Activated T-helper 9 cell treated with anti-CD3 and anti-CD28 coated beads, Interleukin-2, amount 50 U/mL, for 16 hours (primary cell): ENCODE measurements at places on chromosomes 4 and X.

GRCh38 chr4:143386812-143387211, 50.1 kb downstream of the GAB1 start:
- DNase-seq = no peak

- peak; percentile 32 for DNase-seq
These were observed 190.7 kb downstream of the OR13H1 start for GRCh38 chrX:131734621-131735020.

DNA sequence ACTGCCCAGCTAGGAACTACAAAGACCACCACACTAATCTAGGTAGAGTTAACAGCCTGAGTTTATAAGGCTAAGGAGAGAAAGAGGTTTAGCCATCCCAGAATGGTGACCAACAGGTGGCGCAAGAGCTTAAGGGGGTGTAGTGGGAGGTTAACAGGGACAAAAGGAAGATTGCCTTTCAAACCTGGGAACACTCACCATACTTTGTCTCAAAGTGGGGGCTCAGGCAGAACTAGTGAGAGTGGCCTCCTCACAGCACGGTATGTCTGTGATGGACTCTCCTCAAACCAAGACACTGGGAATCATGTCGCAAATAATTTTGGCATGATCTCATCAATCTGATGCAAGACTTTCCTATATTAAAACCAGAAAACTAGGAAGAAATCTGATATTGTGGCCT, 23.4 kb downstream of the CCNI start:
- peak; percentile 27 for DNase-seq

- no peak for DNase-seq
These were observed 7.2 kb downstream of the ZFP42 start for GRCh38 chr4:188002751-188003150.

- no peak for DNase-seq
These were observed 1413.6 kb downstream of the PCDH7 start for GRCh38 chr4:32133734-32134133.

DNA sequence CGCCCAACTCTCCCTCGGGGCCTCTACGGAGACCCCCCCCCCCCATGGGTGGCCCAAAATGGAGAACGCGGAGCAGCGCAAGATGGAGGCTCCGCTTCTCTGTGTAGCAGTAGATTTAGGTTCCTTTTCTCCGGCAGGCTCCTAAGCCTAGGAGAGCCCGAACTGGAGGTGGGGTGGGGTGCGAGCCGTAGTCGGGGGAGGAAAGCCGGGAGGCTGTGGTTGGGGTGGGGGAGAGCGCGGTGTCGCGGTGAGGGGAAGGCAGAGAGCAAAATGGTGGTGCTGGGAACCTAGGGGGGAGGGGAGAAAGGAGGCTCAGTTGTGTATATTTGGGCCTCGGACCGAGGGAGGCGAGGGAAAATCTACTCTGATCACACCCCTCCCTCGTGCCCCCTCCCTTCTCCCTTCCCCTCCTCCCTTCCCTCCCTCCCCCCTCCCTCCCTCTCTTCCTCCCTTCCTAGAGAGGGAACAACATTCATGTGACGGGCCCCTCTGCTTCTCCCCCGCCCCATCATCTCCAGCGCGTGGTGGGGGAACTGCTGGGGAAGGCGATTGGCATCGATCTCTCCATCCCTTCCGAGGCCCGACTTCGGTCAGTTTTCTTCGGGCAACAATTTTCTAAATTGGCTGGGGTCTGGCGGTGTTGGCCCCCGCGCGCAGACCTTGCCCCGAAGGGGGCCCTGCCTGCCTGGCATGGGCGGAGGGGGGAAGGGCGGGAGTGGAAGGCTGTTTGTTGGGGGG, at the start of gene STAG2:
STAG2 (plus strand) TSS at position 439 of the 738 bp plus-strand sequence. CDS start 60,922 bp downstream, outside the sequence.
- peak; percentile 30 for DNase-seq

- no peak for DNase-seq
These were observed 323.1 kb downstream of the MAPK10 start for GRCh38 chr4:86036736-86037135.

- DNase-seq = no peak
These were observed 41.1 kb downstream of the AMMECR1 start for GRCh38 chrX:110276778-110277177.

GRCh38 chrX:20252381-20253231, 14.1 kb downstream of the RPS6KA3 start:
- DNase-seq = peak; percentile 59

GRCh38 chr4:26877961-26878360, 17.3 kb downstream of the STIM2 start:
- DNase-seq = no peak

- no peak for DNase-seq
These were observed 52.0 kb upstream of the GLRB start for GRCh38 chr4:157023941-157024340.

DNA sequence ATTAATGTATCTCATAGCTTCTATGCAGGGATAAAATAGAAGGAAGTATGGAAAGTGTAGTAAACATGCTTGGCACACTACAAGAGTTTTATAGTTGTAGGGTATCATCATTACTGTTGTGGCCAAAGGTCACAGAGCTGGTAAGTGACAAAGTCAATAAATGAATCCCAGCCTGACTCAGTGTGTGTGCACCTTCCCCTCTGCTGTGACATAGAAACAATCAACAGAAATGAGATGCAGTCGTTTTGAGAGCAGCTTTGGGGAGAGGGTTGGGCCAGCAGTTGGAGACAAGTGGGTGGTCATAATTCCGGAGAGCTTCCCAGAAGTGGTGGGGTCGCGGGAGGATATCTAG, 82.4 kb upstream of the RBPJ start:
- DNase-seq = no peak

DNA sequence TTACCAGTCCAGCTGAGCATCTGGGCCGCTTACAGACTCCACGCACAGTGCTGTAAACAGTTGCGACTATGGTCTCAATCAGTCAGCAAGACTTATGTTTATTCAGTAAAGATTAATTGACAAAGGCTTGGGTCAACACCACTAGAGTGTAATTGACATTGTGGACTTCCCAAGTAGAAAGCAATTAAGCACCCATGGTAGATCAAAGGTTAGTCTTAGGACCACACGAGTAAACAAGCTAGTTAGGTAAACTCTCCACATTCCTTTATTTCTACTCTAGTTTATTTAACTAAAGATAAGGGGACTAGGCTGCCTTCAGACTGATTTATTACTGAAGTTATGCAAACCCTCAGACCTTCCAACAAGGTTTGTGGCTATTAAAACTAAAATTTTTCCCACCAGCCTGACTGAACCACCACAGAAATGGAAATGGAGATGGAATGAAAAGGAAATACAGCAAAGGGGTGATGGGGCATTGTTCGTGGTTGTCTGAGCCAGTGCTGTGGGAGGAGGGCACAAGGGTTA, 44.2 kb downstream of the MTHFD2L start:
- no peak for DNase-seq

- no peak for DNase-seq
These were observed 139.8 kb upstream of the KIT start for GRCh38 chr4:54517781-54518444.

- DNase-seq = no peak
These were observed 100.9 kb upstream of the RADX start for GRCh38 chrX:106510713-106511403.

- no peak for DNase-seq
These were observed 670 bp downstream of the PAPSS1 start for GRCh38 chr4:107719207-107719921.

GRCh38 chr4:82248903-82249632, 124.7 kb downstream of the HNRNPD start:
- DNase-seq = no peak

- no peak for DNase-seq
These were observed 141.4 kb downstream of the ZIC3 start for GRCh38 chrX:137707348-137707747.

DNA sequence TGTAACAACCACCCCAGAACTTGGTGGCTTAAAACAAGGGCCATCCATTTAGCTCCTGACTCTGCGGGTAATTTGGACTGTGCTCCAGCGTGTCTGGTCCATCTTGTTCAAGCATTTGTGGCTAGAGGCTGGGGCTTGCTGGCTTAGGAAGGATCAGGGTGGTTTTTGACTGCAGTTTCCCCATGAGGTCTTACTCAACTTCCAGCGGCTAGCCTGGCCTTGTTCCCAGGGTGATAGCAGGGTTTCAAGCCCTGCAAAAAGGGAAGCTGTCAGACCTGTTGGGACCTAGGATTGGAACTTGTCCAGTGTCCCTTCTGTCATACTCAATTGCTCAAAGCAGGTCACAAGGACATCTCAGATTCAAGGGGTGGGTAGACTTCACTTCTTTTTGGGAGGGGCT, 205.9 kb downstream of the STIM2 start:
- DNase-seq = no peak

DNA sequence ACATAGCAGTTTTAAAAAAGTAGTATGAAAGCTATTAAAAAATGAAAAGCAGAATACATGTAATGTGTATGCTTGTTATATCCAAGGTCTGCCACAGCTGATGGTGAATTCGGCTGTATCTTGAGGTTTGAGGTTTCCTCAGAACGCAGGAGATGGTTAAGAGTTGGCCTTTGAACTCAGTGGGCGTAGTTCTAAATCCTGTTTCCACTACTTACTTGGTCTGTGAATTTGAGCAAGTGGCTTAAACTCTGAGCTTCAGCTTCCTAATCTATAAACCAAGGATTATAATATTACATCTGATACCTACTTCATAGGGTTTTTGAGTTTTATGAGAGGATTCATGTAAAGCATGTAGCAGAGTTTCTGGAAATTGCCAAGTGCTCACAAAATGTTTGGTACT, 125.2 kb downstream of the STIM2 start:
- DNase-seq = no peak

DNA sequence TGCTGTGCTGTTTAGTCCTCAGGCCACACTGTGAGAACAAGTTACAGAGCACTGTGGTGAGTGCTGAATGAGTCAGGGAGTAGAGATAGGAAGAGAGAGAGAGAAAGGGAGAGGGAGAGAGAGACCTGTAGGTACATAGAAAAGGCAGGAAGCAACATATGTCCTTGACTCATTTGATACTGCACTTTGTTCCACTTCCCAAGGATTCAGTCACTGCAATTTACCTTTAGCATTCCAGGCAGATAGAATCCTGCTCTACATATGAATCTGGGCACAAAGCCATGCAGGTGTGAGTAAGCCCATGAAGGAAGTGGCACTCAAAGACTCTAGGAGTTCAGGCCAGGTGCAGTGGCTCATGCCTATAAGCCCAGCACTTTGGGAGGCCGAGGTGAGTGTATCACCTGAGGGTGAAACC, 1.0 kb upstream of the DAPP1 start:
- no peak for DNase-seq

DNA sequence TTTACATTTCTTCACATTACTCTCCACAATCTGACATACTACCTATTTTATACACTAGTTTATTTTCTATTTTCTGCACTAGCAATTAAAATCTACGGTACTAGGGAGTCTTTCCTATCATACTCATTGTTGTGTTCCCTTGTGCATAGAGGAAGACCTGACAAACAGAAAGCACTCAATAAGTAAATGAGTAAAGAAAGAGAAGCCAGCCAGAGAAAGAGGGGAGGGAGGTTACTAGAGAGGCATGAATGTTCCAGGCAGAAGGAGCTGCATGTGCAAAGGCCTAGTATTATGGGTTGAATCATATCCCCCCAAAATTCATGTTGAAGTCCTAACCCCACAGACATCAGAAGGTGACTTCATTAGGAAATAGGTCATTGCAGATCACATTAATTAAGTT, 114.0 kb downstream of the ZAR1 start:
- DNase-seq = no peak

- no peak for DNase-seq
These were observed 140.7 kb downstream of the TMEM164 start for GRCh38 chrX:110143454-110144210.

DNA sequence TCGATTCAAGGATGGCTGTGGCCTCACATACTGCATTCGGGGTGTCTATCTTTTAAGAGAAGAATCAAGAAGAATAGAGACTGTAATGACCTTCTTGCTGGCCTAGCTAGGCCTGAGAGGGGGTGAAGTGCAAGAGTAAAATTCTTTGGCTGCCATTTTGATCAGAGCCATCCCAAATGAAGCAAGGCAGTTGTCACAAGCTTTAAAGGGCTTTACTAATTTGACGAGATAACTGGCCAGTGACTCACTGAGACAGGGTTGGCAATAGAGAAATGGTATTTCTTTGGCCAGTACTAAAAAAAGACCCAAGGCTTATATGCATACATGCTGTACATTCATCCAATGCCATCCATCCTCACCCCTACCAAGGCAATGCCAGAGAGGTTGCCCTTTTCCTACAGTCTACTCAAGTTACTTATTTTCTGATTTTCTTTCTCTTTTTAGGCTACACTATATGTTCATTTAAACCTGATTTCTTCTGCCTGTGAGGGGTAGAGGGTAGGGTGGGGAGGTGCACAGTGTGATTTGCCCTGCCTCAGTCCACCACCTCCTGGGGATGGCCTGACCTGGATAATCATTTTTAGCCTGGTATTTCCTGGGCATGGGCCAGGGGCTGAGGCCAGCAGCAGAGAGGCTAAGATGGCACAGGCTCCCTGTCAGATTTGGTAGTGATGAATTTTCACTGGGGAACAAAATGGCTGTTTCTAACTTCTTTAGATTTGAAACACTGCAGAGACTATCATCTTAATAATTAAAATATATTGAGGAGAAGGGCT, 32.2 kb downstream of the ATG4A start:
- no peak for DNase-seq

- no peak for DNase-seq
These were observed 498.4 kb downstream of the PDGFC start for GRCh38 chr4:156473151-156473550.

- DNase-seq = no peak
These were observed 982 bp downstream of the PDLIM5 start for GRCh38 chr4:94452476-94453371.

- no peak for DNase-seq
These were observed 33.4 kb upstream of the KLHL34 start for GRCh38 chrX:21691512-21692018.

GRCh38 chrX:11376163-11376562, 83.0 kb downstream of the AMELX start:
- no peak for DNase-seq

GRCh38 chr4:139535228-139535870, 20.7 kb downstream of the SETD7 start:
- DNase-seq = no peak

DNA sequence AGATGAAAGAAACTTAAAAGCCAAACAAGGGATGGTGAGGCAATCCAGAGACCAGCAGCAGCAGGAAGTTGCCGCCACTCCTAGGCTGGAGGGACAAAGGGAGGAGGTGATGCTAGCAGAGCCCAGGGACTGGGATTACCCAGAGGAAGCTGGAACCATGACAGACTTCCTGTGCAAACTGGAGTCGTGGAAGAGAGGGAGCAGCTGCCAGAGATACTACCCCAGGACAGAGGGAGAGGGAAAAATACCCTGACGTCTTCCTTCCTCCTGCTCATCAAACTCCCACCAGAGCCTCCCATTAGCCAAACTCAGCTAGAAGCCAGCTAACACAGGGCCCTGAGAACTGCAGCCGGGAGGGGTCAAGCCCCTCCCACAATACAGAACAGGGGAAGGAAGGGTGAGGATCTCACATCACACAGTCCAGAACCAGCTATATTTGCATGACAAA, 101.2 kb upstream of the KLF3 start:
- no peak for DNase-seq

DNA sequence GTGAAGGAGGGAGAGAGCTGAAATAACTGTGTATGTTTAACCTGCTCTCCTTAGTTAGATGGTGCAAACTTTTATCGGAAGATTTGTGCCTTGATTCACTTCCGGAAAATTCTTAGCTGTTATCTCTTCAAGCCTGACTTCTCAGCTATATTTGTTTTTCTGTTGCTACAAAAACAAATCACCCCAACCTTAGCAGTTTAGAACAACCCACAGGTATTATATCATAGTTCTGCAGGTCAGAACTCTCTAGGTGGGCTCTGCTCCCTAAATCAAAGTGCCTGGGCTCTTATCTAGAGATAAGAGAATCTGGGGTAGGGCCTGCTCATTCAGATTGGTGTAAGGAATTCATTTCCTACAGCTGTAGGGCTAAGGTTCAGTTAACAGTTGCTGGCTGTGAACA, 15.1 kb upstream of the CEP135 start:
- DNase-seq = no peak

- DNase-seq = no peak
These were observed 768 bp downstream of the CLCN4 start for GRCh38 chrX:10157543-10157942.
